ENCODE measurements at places on chromosomes 13 and 19.
A peak's percentile ranks its signal among the peaks of the same experiment; 100 is the strongest.

DNA sequence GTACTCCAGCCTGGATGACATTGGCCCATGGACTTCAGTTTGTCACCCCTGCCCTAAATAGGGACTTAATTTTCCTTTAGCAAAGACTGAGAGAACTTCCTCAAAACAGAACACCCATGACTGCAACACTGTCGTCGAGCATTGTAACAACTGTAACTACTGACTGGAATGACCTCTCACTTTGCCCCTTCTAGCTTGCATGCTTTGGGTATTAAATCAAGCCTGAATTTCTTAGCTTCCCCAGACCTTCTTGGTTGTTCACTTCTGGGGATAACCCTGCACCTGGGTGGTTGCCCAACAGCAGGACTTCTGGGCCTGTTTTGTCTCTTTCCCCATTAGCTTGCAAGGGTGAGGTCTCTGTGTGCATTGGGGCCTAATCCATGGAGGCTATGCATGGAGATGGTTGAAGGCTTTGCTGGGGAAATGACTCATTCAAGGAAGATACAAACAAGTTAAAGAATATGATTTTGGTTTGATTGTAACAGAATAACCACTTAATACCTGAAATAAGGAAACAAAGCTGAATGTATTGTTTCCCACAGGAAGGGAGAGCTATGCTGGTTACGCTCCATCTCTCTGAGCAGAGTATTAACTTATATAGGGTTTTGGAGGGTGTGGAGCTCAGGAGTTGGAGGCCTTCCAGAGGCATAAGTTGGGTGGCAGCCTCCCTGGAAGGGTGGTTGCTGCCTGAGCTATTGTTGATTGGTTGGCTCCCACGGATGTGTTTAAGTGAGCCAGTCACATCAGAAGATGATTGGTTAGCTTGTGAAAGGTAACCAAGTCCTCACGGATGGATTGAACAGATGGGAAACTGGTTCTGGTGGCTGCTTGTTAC, 34.7 kb upstream of the UBAC2 start:
- no peak for DNase-seq

DNA sequence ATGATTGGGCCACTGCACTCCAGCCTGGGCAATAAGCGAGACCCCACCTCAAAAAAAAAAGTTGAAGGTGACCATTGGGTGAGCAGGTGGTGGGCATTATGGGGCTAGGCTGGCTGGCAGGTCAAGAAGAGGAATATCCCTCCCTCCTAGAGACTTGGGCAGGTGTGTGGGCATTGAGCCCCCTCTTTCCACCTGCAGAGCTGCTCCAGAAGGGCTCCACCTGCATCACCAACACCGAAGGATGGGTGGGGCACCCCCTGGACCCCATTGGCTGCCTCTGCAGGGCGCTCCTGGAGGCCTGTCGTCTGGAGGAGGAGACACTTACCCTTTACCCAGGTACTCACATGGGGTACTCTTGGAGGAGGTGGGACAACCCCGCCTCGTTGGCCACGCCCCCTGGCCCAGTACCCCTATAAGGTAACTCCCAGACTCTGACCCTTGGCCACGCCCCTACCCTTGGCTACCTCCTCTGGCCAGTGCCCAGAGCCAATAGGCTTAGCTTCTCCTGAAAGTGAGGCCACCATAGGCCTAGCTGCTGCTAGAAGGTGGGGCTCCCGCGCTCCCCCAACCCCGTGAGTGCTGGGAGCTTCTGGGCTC, 21.9 kb downstream of the ZSWIM4 start:
- DNase-seq = no peak

DNA sequence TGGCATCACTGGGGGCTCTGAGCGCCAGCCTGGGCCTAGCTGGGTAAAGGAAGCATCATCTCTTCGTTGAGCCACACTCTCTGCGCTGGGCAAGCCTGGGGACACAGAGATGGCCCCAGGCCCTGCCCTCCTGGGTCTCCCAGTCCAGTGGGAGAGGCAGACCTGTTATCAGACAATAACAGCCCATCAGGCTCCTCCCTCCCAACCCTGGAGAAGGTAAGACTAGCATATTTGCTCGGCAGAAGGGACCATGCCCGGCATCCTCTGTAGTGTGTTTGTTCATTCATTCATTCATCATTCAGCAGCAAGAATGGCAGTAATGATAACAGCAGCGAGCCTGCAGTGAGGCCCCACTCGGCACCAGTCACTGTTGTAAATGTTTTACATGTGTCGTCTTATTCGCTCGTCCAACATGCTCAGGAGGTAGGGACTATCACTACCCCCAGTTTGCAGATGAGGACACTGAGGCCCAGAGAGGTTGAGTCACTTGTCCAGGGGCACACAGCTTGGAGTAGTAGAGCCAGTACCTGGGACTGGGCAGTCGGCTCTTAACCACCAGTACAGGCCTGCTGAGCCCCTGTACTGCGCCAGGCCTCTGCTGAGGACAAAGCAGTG, 33.2 kb downstream of the PAK4 start:
- no peak for DNase-seq

- no peak for DNase-seq
These were observed 19.0 kb downstream of the SPC24 start for GRCh38 chr19:11136400-11137101.

DNA sequence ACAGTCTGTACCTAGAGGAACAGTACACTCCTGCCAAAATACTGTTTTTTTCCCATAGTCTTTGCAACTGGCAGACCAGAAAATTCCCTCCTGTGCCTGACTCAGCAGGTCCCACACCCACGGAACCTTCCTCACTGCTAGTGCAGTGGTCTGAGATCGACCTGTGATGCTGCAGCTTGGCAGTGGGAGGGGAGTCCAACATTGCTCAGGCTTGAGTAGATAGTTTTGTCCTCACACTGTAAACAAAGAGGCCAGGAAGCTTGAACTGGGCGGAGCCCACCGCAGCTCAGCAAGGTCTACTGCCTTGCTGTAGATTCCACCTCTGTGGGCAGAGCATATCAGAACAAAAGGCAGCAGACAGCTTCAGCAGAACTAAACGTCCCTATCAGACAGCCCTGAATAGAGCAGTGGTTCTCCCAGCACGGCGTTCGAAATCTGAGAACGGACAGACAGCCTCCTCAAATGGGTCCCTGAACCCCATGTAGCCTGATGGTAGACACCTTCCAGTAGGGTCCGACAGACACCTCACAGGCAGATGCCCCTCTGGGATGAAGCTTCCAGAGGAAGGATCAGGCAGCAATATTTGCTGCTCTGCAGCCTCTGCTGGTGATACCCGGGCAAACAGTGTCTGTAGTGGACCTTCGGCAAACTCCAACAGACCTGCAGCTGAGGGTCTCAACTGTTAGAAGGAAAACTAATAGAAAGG, 92.7 kb downstream of the SUCLA2 start:
- DNase-seq = no peak

DNA sequence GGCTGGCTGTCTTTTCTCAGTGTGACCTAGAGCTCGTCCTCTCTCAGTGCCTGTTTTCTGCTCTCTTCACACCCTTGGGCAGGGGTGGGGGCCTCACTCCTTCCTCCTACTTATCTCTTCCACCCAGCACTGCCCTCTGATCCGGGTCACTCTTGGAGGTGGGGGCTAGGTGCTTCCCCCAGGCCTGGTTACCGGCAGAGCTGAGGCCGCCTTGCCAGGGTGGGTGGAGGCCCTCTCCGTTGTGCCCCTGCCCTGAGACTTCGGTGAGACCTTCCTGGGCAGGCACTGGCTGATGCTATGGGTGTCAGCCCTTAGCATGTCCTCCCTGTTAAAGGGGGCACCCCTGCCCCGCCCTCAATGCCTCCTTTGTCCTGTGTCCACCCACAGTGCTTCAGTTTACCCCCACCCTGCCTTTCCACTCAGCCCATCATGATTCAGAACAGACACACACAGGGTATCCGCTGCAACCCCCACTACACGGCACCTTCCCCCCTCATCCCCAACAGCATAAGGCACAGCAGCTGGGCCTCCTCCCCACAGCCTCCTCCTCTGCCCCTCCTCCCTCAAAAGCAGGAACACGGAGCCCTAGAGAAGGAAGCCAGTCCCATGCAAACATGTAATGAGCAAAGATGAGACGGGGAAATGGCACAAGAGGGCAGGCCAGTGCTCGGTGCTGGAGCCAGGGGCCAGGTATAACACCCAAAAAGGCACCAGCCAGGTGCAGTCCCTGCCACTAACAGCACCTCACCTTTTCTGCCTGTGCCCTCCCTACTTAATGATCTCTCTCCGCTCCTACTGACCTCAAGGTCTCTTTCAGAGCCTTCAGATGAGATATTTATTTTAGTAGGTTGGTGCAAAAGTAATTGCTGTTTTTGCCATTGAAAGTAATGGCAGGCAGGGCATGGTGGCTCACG, 9.8 kb downstream of the ZGLP1 start:
- DNase-seq = no peak

GRCh38 chr13:85650613-85651012, 148.6 kb downstream of the SLITRK6 start:
- no peak for DNase-seq

GRCh38 chr13:99577934-99578917, 77.0 kb downstream of the TM9SF2 start:
- peak; percentile 13 for DNase-seq

DNA sequence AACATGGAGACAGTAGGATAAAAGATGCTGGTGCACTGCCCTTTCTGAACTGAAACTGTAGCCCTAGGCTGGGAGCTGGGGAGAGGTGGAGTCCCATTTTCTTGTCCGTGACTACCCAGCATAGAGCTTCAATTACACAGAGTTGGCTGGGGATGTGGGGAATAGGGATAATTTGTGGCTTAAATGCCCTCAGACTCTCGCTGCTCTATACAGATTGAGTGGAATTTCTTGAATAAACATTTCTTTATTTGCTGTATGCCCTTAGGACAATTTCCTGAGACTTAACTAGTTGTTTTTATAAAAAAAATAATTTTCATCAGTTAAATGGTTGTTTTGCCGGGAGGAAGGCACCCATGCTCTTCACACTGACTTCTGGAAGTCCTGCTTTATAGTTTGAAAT, 7.2 kb downstream of the IGFL2 start:
- no peak for DNase-seq

DNA sequence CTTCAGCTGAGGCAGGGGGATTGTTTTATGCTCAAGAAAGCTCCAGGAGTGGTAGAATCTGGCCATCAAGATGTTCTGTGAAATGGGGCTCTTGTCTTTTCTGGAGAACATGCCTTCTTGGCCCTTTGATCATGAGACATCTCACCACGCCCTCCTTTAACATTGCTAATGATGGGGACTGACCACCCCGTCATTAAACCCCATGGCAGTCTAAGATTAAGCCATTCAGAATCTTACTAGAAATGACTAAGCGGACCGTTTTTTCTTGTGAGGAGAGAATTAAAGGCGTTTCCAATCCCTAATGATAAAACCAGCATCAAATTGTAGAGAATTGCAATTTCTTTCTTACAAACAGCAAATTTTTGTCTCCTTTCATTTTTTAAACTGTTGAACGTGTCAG, 89.4 kb downstream of the COL4A2 start:
- no peak for DNase-seq

- no peak for DNase-seq
These were observed 522.0 kb upstream of the ATXN8OS start for GRCh38 chr13:69585656-69586055.

- no peak for DNase-seq
These were observed 146.9 kb downstream of the TM9SF2 start for GRCh38 chr13:99648066-99648665.

DNA sequence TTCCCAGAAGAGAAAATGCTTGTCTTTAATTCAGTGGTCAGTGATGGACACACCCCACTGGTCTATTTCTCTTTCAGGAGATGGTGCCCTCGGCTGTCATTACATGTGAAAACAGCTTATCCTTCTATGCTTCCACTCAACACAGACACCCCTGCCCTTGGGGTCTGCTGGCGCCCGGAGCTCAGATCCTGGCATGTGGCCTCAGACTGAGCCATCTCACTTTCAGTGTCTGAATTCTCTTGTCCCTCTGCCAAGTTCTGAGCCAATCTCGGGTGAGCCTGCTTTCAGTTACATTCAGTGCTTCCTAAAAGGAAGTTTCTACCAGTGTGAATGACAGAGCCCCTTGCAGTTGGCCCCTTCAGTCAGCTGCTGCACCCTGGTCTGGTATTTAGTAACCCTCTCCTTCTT, 293.6 kb downstream of the DNAJC15 start:
- peak; percentile 66 for DNase-seq

DNA sequence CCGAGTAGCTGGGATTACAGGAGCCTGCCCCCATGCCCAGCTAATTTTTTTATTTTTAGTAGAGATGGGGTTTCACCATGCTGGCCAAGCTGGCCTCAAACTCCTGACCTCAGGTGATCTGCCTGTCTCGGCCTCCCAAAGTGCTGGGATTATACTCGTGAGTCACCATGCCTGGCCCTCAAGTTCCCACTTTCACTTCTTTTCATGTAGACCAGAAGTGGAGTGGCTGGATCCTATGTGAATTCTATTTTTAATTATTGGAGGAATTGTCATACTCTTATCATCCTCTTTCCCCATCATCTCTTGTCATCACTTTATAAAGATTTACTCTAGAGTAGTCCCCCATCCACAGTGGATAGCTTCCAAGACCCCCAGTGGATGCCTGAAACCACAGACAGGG, 12.8 kb upstream of the SIGLEC10 start:
- DNase-seq = no peak

DNA sequence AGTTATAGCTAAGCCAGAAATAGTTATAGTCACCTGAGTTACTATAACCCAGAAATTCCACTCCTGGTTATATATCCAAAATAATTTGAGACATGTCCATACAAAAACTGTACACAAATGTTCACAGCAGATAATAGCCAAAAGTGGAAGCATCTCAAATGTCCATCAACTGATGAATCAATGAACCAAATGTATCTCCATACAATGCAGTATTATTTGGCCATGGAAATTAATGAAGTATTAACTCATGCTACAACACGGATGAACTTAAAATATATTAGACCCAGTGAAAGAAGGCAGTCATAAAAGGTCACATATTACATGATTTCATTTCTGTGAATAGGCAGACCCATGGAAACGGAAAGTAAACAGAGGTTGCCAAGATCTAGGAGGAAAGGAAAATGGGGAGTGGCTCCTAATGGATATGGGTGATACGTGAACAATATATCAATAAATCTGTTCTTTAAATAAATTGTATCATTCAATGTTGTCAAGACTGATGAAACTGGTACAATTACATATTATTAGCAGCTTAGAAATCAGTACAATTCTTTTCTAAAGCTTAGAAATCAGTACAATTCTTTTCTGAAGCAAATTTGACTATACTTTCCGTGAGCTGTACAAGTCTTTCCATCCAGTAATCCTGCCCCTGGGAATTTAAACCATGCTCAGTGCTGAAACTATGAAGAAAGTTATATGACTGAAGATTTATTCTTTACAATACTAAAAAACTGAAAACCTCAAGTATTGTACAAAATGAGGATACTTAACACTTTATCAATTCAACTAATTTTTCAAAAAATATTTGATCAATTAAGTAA, 47.0 kb upstream of the DIAPH3 start:
- no peak for DNase-seq

- peak; percentile 67 for DNase-seq
These were observed 26.3 kb downstream of the ZNF844 start for GRCh38 chr19:12090807-12091206.

- DNase-seq = no peak
These were observed 4.9 kb downstream of the THAP8 start for GRCh38 chr19:36049080-36049698.

DNA sequence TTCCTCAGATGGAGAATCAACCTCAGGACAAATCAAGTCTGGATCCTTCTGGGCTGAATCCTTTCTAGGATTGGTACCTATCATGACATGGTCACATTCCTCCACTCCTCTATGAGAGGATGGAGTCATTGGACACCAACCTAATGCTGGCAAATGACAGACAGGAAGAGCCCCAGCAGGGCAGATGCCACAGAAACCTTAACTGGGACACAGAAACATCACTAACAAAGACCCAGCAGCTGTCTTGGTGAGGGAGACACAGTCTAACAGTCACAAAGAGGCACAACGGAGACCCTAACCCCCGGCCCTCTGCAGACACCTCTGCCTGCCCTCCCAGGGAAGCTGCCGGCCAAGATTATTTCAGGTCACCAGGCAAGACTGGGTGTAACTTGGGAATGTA, 2.1 kb downstream of the ANKRD27 start:
- no peak for DNase-seq
